ENCODE measurements at places on chromosomes 11 and 22.
A peak's percentile ranks its signal among the peaks of the same experiment; 100 is the strongest.

GRCh38 chr22:37044634-37045625, 6.6 kb upstream of the KCTD17 start:
- no peak for DNase-seq

- no peak for DNase-seq
Observed at GRCh38 chr11:6667733-6668374, 12.2 kb upstream of the DCHS1 start.

DNA sequence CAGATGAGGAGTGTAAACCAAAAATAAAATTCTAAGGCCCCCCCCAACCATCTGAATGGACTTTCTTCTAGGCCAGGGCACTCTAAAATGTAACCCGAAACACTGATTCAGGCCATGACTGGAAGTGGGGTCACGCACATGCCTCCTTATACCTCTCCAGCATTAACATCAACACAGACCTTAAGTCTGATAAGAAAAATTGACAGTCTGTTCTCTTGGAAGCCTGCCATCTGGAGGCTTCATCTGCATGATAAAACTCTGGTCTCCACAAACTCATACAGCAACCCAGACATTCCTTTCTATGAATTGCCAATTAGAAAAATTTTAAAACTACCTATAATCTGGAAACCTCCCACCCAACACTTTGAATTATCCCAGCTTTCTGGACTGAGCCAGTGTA, 3.9 kb upstream of the SERGEF start:
- peak; percentile 23 for DNase-seq

- no peak for DNase-seq
Observed at GRCh38 chr11:67160872-67161783, 42.1 kb downstream of the KDM2A start.

DNA sequence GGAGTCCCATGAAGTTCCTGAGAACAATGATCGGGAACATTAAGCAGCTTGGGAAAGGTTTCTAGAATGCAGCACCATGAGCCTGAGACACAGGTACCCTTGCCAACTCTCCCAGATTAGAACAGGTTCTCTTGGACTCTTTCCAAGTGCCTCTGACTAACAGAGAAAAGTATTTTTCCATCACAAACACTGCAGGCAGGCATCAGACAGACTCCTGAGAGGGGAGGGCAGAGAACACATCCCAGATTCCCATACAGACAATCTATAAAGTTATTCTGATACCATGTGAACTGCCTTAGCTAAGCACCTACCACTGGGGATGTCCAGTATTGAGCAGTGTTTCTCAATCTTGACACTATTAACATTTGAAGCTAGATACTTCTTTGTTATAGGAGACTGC, 27.3 kb downstream of the SERGEF start:
- DNase-seq = no peak

GRCh38 chr22:40709752-40710413, 30.6 kb downstream of the MCHR1 start:
- no peak for DNase-seq

DNA sequence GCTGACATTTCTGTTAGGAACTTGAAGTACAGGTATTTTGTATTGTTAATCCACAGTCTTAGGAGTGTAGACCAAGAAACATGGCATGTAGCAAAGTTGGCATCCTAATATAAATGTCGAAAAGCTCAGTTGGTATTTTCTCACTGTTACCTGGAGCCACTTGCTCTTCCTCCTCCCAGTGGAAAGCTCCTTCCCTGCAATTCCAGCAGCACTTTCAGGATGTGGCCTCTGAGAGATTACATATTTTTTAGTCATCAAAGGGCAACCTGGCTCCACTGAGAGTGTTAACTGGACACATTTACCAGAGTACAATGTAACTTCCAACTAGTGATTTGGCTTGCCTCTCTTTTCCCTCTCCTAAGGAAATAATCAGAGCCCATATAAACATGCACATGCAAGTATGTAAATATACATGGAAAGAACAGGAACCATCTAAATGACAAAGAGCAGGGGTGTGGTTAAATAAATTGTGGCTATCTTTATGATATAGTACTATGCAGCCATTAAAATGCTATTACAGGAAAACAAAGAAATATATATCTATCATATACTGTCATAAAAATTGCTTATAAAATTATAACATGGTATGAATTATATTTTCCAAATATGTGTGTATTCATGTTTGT, 14.3 kb upstream of the EED start:
- DNase-seq = no peak

- DNase-seq = no peak
Observed at GRCh38 chr22:41565403-41566054, 4.7 kb downstream of the CSDC2 start.

- no peak for DNase-seq
Observed at GRCh38 chr11:69011624-69012091, 1.4 kb downstream of the MRGPRF start.

DNA sequence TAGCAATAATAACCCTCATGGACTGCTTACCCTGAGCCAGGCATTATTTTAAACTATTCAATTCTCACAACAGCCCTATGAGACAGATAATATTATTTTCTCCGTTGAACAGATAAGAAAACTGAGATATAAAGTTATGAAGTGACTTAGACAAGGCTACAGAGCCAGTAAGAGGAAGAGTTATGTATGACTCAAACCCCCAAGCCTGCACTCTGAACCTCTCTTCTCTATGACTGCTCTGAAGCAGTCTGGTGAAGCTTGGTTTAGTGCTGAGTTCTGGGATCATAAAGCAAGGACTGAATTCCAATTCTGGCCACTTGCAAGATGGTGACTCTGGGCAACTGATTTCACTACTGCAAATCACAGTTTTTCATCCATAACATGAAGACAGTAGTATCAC, 34.5 kb downstream of the TNKS1BP1 start:
- no peak for DNase-seq

DNA sequence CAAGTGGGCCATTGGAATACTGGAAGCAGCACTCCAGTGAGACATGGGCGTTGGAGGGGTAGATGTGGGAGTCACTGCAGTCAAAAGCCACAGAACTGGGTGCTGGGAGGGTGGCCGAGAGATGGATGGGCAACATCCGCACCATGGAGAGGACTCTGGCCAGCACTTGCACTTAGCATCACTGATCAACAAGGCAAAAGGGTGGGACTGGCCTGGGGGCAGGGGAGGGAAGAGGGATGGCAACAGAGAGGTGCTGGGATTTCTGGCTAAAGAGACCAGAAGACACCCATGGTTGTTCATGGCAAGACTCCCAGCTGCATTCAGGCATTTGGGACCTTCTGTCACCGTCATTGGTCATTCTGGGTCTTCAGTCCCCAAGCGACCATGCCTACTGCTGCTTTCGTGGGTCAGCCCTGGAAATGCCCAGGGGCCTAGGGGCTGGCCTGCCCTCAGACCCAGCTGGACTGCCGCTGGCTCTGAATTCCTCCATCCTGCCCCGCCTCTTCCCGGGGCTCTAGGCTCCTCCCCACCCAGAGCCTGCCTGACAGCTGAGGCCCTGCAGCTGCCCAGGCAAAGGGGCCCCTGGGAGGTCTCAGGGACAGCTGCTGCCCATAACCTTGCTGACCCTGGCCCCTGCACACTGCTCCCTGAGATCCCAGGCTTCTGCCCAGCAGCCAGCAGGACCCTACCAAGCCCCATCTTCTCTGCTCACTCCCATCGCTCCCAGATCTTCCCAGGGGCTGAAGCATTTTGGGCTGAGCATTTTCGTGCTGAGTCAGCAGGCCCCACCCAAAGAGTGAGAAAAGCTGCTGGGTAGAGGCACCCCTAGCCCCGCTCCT, 13.0 kb upstream of the CDC42EP2 start:
- no peak for DNase-seq

GRCh38 chr22:22670076-22670795, 25.8 kb downstream of the GGTLC2 start:
- no peak for DNase-seq

DNA sequence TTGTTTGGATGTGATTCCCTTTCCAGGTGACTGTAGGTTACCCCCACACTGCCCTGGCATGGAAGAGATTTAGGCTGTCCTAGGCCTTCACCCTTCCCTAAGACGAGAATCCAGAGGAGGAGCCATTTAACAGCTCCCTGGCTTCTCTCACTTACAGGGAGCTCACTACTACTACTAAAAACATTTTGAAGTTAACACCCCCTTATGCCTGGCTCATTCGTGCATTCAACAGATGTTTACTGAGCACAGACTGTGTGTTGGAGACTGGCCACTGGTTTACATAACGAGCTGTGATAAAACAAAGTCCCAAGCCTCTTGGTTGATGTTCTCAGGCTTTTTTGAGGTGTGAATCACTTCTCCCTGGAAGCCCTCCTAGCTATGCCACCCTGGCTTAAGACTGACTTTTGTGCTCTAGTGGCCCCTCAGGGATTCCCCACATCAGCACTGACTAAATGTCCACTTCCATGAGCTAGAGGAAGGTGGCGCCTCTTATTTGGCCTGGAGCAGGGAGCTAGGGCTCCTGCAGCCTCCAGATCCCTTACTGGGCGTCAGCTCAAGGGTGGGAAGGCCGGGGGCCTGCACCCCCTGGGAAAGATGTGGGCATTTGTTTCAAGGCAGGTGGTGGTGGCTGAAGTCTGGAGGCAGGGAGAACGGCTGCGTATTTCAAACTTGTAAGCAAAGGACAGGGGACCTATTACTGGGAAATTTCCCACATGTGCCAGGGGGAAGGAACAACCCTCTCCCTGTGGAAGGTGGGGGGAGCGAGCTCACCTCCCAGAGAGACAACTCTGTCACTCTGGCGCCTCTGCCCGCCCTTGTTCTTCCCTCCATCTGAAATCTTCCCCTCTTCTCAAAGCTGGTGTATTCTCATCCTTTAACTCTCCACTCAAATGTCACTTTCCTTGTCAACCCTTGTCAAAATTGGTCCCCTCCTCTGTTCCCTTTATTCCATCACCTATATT, 19.4 kb upstream of the MALAT1 start:
- no peak for DNase-seq

DNA sequence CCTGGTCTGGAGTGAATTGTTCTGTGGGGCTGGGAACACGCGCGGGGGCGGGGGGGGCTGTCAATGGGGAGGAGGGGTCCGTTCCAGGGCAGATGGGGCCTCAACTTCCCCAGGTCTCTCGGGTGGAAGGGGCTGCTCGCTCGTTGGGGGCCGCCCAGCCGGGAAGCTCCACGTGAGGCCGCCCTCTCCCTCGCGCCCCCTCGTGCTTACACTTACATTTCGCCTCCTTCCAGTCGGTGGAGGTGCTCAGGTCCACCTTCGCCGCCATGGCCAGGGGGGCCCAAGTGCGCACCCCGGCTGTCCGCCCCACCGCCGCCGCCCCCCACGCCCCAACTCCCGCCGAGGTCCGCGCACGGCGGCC, 452 bp downstream of the MACROD1 start:
- no peak for DNase-seq

GRCh38 chr22:20741634-20742581, 32.0 kb upstream of the SERPIND1 start:
- no peak for DNase-seq

Data from spinal cord (tissue), 10 donors.